ENCODE measurements at places on chromosomes 2 and 18.

GRCh38 chr2:143730155-143730952, 601.1 kb downstream of the ARHGAP15 start:
- peak; percentile 2 for DNase-seq

- no peak for DNase-seq
Measured at GRCh38 chr2:102703748-102704147, 58.1 kb upstream of the TMEM182 start.

- DNase-seq: no peak
Measured at GRCh38 chr18:59382383-59382782, 23.3 kb upstream of the LMAN1 start.

- no peak for DNase-seq
Measured at GRCh38 chr2:71538241-71538640, 84.9 kb downstream of the DYSF start.

GRCh38 chr2:155190342-155190741, 491.8 kb downstream of the KCNJ3 start:
- DNase-seq: no peak

DNA sequence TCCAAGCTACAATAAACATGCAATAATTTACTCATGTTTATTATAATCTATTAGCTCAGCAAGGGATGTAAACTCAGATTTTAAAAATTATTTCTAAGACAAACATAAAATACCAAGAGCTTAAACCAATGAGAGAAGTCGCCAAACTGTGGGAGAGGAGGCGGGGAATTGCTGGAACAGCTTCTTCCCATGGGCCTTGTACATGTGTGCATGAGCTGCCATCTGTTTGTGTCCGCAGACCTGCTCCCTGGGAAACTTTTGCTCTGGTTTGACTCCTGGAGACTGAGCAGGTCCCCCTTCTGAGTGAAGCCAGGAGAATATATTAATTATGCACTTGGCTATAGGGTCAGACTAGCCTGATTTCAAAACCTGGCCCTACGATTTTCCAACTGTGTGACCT, 655.9 kb upstream of the SOX11 start:
- no peak for DNase-seq

DNA sequence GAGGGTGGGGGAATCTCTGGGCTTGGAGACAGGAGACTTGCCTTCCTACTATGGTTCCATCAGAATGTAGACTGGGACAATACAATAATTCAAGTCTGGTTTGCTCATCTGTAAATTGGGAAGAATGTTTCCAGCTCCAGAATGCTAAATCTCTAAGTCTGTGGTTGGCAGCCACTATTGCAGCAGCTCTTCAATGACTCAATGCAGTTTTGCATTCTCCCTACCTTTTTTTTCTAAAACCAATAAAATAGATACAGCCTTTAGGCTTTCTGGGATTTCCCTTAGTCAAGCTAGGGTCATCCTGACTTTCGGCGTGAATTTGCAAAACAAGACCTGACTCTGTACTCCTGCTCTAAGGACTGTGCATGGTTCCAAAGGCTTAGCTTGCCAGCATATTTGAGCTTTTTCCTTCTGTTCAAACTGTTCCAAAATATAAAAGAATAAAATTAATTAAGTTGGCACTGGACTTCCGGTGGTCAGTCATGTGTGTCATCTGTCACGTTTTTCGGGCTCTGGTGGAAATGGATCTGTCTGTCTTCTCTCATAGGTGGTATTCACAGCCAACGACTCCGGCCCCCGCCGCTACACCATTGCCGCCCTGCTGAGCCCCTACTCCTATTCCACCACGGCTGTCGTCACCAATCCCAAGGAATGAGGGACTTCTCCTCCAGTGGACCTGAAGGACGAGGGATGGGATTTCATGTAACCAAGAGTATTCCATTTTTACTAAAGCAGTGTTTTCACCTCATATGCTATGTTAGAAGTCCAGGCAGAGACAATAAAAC, 6.5 kb downstream of the TTR start:
- DNase-seq: no peak

- DNase-seq: no peak
Measured at GRCh38 chr18:10760986-10761385, 235.2 kb downstream of the NAPG start.
